Upper lobe of left lung (tissue), 6 donors: ENCODE measurements at places on chromosomes 1 and 21. TPM values are rescaled to one million over a fixed set of nuclear protein-coding genes. Genes with fewer than 3 reads are reported as not detected.

- no peaks in the 10 kb centered on the region for H3K36me3 ChIP-seq
- H3K27ac ChIP-seq: no peak overlapping the region
- no peaks in the 10 kb centered on the region for H3K27me3 ChIP-seq
- H3K4me3 ChIP-seq: no peak overlapping the region
- DNase-seq: no peak
- peaks cover 28% of the 10 kb centered on the region for H3K4me1 ChIP-seq
These were observed 29.8 kb downstream of the PKP1 start for GRCh38 chr1:201313086-201313485.

- no peaks in the 10 kb centered on the region for H3K27me3 ChIP-seq
- no peak overlapping the region for H3K4me3 ChIP-seq
- no peak overlapping the region for H3K27ac ChIP-seq
- no peaks in the 10 kb centered on the region for H3K4me1 ChIP-seq
These were observed 29.6 kb upstream of the CADM3 start for GRCh38 chr1:159141584-159142390.

The CYP4Z1 gene
- 6.8 TPM for total RNA-seq

The MASP2 gene
- not detected for total RNA-seq

The ZNF669 gene
- 11.5 TPM for total RNA-seq

GRCh38 chr1:7574121-7575040 is 196.7 kb upstream of the VAMP3 start:
- peaks cover 11% of the 10 kb centered on the region for H3K4me1 ChIP-seq
- no peaks in the 10 kb centered on the region for H3K27me3 ChIP-seq
- no peak overlapping the region for H3K27ac ChIP-seq
- DNase-seq: peak; percentile 75
- no peak overlapping the region for H3K4me3 ChIP-seq

The TMEM125 gene
- total RNA-seq: 239 TPM

DNA sequence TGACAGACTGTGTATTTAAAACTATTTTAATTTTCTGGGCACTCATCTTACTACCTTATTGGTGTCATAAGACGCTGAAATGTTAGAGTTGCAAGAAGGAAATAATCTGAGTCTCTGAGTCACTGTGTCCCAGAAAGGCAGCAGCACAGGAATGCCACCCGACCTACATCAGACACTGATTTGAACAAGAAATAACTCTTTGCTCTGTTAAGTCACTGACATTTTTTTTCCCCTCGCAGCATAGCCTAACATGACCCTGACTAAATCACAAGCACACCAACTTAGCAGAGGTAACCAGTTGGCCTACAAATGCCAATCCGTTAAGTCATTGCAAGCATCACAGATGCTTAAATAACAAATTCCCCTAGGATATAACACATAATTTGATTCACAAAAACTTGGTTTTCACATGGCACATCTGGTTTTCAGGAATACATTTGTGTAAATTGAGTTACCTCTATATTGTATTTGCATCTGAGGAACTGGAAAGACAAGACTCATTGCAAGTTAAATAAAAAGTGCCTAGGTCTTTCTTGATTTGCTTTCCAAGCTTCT is 349.1 kb downstream of the SEC16B start:
- H3K4me1 ChIP-seq: no peaks in the 10 kb centered on the region
- no peak overlapping the region for H3K4me3 ChIP-seq
- no peaks in the 10 kb centered on the region for H3K27me3 ChIP-seq
- no peak for DNase-seq

DNA sequence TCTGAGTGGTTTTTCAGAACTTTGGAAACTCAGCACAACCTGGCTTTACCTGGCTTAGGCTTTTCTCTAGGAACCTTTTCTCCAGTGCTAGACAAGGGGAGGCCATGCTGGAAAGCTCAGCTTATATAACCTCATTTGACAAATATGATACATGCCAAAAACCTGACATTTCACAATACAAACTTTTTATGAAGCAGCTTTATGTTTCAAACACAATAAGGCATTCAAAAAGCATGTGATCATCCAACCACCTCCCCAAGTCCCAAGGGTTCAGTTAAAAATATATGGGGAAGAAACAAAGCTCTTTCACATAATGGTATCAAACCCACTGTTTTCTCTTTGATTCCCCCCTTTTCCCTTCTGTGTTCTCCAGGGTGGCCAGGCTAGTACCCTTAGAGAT is 63.7 kb downstream of the ZC3H11B start:
- no peak overlapping the region for H3K4me3 ChIP-seq
- no peaks in the 10 kb centered on the region for H3K27me3 ChIP-seq
- no peak for DNase-seq
- no peaks in the 10 kb centered on the region for H3K36me3 ChIP-seq

DNA sequence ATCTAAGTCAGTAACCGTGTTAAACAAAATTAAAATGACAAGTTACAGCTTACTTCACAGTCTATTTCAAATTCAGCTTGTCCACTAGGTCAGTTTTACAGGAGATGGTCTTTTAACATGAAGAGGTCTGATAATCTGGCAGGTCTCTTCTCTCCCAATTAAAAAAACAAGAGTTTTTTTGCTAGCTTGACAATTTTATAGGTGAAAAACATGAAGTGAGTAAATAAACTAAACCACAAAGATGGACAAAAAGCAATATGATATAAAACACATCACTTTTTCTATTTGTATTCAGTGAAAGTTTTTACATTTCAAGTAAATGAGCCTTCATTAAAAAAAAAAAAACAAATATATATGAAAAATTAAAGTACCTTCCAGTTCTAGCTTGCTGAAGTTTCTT is 25.0 kb upstream of the TTC39A start:
- H3K4me3 ChIP-seq: no peak overlapping the region
- H3K27me3 ChIP-seq: no peaks in the 10 kb centered on the region
- no peak for DNase-seq
- no peak overlapping the region for H3K27ac ChIP-seq
- peaks cover 63% of the 10 kb centered on the region for H3K36me3 ChIP-seq
- no peaks in the 10 kb centered on the region for H3K4me1 ChIP-seq

DNA sequence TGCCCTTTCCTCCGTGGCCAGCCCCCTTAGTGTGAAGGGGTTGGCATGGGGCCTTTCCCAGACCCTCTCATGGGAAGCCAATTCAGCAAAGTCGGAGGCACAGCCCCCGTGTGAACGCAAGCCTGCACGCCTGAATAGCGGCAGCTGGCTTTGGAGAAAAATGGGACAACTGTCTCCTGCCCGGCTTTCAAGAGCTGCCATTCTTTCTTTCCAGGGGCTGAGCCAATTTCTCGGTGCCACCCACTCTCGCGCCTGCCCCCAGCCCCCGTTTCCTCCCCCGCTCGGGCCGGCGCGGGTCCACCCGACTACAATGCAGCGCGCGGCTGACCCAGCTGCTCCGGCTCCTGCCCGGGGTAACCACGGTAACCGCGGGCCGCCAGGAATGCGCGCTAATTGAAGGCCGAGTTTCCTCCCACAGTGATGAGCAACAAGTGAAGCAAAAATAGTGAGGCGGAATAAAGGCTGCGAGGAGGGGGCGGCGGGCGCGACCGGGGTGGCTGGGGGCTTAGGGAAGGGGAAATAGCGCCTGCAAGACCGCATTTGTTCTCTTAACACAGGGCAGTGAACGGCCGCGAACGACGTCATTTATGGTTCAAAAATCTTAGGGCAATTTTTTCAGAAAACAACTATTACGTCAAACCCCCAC is 27.8 kb downstream of the ILDR2 start:
- H3K4me3 ChIP-seq: no peak overlapping the region
- H3K27ac ChIP-seq: no peak overlapping the region
- peak; percentile 85 for DNase-seq

GRCh38 chr1:200887772-200888348 is 6.8 kb upstream of the INAVA start:
- H3K36me3 ChIP-seq: no peaks in the 10 kb centered on the region
- H3K4me3 ChIP-seq: peak overlapping the region; percentile 5
- H3K4me1 ChIP-seq: peaks cover 15% of the 10 kb centered on the region
- no peak for DNase-seq

The OPRD1 gene
- total RNA-seq: not detected

DNA sequence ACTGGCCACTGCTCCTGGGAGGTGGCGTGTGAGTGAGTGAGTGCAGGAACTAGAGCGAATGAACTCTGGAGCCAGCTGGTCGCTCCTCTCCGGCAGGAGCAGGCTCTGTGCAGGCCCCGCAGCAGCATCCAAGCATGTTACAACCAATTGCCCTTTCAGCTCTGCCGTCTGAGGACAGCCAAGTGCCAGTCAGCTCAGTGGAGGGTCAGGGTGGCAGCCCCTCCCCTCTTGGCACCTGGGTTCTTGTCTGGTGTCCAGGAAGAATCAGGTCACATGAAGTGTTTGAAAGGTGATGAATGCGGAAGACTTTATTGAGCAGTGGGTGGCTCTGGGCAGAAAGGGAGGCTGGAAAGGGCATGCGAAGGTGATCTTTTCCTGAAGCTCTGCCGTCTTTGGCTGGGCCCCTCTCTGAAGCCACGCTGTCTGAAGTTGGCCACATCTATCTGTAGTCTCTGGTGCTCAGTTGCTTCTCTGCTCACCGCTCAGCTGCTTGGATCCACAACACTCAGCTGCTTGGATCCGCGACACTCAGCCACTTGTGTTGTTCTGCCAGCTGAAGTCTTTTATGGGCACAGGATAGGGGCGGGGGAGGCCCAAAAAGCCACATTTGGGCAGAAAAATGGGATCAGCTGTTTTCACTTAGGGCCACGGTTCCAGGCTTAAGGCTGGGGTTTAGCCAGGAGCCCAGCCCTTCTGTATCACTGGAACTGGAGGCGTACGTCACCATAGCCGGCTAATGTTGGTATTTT is 139.8 kb downstream of the ADSS2 start:
- no peaks in the 10 kb centered on the region for H3K36me3 ChIP-seq
- no peak overlapping the region for H3K27ac ChIP-seq
- H3K4me1 ChIP-seq: no peaks in the 10 kb centered on the region
- no peak overlapping the region for H3K4me3 ChIP-seq
- peak; percentile 32 for DNase-seq

The IL22RA1 gene
- total RNA-seq: 0.40 TPM
